Activated T-helper 1 cell treated with anti-CD3 and anti-CD28 coated beads, Interleukin-12 subunit alpha, Interleukin-12 subunit beta, Interleukin-2, Interleukin-4 antibody, amounts not matched to agents 30 ng/mL and 10 ng/mL and 1 ng/mL, durations not matched to agents 14 hours and 24 hours and 36 hours (primary cell): ENCODE measurements at places on chromosomes 12 and 14.

GRCh38 chr12:105270671-105271255, 34.8 kb upstream of the APPL2 start:
- no peak for DNase-seq

- DNase-seq = no peak
Measured at GRCh38 chr14:81981307-81981675, 447.6 kb upstream of the SEL1L start.

DNA sequence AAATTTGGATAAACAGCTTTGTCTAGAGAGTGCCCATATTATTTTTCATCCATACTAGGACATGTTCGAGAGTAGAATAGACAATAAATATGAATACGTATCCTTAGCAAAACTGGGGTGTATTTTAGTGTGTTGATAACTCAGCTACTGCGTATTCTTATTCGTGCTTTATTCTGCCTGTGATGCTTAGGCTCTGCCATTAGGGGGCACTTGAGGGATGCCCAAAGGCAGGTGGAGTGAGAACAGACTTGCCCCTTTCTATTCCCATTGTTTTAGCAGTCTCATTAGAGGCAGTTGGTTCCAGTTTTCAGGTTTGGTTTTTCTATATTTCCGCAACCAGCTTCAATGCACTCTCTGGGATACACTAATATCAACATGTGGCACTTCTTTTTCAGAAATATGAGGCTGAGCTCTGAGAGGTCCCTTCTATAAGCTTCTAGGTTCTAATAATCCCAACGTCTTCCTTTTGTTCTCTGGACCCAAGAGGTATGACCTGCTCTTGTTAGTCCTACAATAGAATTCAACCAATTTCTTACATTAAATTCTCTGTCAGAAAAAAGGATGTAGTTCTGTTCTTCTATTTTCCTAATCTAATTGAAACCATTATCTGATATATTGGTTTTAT, 985.7 kb upstream of the FBXO33 start:
- no peak for DNase-seq

GRCh38 chr12:71504476-71504875, 64.9 kb downstream of the LGR5 start:
- DNase-seq = no peak

GRCh38 chr12:106583242-106584103, 669 bp downstream of the RFX4 start:
- DNase-seq = no peak
